GM23248 (cell line): ENCODE measurements at places on chromosomes 5 and 9. TPM values are rescaled to one million over a fixed set of nuclear protein-coding genes. Genes with fewer than 3 reads are reported as not detected.

Gene HNRNPAB
- total RNA-seq = 47.6 and 53.4 TPM in 2 replicates

Gene PCDHGA12
- 8.6 and 10.9 TPM in 2 replicates for total RNA-seq

Gene PCDHGA2
- total RNA-seq = 6.3 and 7.3 TPM in 2 replicates

Gene DAB2IP
- total RNA-seq = 9.5 and 19.7 TPM in 2 replicates

Gene ADGRD2
- not detected in 2 replicates for total RNA-seq

Gene TAF1L
- not detected in 2 replicates for total RNA-seq

Gene ERMP1
- total RNA-seq = 8.4 and 10.5 TPM in 2 replicates

Gene BNIP1
- 7.3 and 14.1 TPM in 2 replicates for total RNA-seq

Gene PHF24
- total RNA-seq = 0.25 TPM in 1 of 2 replicates, not detected in the other

Gene INVS
- 13.8 and 17.0 TPM in 2 replicates for total RNA-seq

Gene SLC25A48
- not detected in 2 replicates for total RNA-seq

Gene PURA
- 24.2 and 30.6 TPM in 2 replicates for total RNA-seq
